ENCODE measurements at places on chromosomes 2 and 18.

GRCh38 chr2:176414641-176415040, 145.4 kb downstream of the MTX2 start:
- DNase-seq = no peak

DNA sequence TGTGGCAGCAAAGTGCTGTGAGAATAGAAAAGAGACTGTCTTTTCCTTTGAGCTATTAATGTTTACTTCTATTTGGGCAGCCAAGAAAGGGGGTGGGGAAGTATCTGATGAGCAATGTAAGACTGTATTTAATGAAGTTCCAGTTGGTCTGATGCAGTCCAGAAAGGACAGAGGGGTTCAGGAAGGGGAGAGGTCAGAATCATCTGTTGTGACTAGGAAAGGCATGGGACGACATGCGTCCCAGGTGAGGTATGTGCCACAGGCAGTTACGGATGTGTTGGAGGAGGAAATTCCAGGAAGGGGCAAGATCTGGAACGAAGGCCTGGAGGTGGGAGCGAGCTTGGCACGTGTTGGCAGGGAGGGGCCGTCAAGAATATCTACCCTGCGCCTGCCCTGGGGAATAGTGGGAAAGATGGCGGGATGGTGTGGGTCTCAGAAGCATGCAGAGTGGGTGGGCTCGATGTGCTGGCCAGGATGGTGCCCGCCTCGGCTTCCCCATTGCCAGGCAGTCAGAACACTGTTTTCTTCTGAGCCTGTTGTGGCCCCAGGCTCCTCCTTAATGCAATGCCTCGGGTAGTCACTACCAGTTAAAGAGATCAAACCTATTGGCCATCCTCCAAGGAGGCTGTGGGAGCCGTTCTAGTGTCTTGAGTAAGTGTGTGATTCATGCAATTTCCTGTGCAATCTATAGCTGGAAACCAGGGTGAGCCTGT, 57.8 kb upstream of the TXNDC2 start:
- no peak for DNase-seq

- DNase-seq = no peak
Measured at GRCh38 chr2:198297350-198297749, 493.0 kb downstream of the PLCL1 start.

DNA sequence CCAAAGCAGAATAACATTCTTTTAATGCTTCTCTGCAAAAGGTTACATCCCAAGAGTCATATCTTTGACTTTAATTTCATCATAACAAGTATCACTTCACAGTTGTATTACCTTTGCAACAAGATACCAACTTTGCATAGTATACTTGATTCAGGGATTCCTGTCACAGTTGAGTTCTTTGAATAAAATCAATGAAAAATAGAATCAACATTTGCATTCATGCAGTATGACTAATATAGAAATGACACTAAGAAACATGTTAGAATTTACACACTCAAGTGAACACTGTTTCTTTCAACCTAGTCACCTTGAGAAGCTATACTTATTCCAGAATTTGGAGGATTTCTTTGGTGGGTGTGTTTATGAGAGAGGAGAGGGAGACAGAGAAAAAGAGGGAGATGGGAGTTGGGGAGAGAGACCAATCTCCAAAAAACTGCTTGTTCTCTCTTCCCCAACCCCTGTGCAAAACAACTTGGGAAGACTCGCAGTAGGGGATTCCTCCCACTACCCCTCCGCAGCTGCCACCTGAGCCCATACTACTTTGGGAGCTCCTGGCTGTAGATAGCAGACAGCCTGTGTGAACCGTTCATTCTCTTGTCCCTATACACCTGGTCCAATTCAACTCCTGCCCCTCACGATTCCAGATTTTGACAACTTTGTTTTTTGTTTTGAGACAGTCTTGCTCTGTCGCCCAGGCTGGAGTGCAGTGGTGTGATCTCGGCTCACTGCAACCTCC, 57.7 kb downstream of the PELI1 start:
- no peak for DNase-seq

GRCh38 chr2:166802475-166802874, 85.8 kb upstream of the XIRP2 start:
- DNase-seq = no peak

DNA sequence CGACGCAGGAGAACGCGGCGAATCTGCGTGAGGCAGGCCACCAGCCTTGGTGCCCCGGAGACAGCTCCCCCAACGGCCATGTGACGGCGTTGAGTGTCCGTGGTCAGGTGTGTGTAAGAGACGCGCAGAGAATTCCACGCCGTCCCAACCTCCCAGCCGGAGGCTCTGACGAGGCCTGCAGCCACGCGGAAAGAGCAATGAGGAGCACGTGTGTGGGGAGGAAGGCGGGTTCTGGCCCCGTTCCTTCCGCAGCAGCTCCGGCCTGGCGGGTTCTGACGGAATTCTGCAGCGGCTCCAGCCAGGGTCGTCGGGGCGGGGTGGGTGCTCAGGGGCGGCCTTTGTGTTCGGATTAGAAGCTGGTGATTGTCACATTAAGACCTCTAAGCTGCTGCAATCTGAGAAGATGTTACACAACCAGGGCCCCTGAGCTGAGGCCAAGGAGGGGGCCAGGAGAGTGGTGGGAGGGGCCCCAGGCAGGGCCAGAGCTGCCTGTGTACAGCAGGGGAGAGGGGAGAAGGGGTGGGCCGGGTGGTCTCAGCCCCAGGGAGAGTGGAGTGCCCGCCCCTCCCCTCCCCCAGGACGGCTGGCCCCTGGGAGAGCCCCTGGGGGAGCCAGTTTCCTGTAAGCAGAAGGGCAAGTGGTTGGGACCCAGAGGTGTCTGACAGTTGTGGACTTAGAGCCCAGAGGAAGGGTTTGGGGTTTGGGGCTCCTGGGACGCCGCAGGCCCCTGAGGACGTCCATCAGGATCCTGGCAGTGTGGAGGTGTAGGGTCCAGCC, 5.1 kb upstream of the GAL3ST2 start:
- peak; percentile 98 for DNase-seq

DNA sequence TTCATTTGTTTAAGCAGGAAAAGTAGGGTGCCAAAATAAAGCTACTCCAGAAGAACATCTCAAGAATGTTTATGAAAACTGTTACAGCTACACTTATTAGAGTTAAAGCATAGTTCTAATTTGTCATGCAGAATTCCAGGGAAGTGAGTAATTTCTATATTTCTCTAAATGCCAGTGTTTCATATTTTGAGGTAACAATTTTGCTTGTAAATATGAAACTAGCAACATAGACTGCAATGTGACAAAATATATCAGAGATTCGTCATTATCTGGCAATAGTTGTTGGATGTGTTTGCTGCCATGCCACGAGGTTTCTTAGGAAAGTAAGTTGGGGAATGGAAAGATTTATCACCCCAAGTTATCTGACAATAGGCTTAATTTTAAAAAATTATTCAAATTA, 424.1 kb upstream of the ZEB2 start:
- DNase-seq = no peak

GRCh38 chr18:10965119-10965518, 184.2 kb downstream of the PIEZO2 start:
- no peak for DNase-seq

DNA sequence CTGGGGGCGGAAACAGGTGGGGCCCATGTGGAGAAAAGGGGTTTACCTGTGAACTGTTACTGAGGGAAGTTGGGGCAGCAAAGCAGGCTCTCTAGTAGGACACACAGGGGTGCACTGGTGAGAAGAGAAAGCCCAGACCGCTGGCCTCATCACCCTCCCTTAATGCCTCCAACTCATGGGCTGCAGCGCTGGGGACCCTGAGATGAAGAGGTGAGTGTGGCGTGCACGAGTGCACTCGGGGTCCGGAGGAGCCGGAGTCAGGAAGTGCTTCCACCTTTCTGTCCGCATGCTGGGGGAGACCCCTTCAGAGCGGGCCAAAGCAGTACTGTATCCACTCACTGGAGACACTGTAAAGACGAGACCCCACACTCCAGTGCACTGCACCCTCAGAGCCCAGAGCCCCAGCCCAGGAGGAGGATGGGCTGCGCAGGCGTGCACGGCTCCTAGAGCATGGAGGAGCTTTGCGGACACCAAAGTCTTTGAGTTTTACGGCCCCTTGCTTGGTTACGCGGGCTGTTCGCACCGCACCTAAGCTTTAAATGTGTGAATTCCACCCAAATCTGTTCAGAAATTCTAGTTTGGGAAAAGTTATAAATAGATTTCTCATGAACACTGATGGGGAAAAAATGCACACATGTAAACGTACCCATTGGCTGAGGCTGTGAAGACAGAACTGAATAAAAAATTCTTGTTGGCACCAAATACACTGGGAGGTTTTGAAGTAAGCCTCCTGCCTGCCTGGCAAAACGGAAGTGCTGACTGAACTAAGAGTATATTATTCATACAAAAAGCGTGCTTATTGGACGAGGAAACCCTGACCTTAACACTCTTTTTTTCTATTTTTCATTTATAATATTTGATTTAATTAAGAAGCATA, 45.4 kb upstream of the PPP4R1 start:
- DNase-seq = no peak

DNA sequence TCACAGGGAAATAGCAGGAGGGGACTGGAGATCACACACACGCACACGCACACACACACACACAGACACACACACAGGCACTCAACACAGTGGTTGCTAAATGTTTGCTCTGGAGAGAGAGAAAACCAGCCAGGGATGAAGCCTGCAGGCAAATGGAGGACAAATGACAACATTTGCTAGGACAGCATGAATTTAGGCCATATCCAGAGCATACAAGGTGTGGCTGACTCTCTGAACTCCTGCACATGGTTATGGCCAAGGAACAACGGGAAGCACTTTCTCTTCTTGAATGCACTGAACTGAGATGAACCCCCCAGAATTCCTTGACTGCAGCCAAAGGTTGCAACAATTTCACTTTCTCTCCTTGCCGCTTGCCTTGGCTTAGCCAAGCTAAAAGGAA, 230.0 kb upstream of the RASGRP3 start:
- DNase-seq = no peak

DNA sequence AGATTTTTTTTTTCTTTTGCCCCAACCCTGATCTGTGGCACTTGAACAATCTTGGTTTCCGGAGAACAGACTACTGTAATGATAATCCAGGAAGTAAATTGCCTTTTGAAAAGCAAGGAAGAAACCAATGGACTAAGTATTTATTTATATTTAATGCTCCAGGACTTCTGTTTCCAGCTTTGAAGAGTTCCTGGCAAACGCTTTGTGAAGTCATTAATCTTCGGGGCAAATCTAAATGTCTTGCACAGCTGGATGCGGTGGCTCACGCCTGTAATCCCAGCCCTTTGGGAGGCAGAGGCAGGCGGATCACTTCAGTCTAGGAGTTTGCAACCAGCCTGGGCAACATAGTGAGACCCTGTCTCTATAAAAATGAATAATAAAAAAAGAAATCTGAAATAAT, 135.1 kb upstream of the GATA6 start:
- no peak for DNase-seq

DNA sequence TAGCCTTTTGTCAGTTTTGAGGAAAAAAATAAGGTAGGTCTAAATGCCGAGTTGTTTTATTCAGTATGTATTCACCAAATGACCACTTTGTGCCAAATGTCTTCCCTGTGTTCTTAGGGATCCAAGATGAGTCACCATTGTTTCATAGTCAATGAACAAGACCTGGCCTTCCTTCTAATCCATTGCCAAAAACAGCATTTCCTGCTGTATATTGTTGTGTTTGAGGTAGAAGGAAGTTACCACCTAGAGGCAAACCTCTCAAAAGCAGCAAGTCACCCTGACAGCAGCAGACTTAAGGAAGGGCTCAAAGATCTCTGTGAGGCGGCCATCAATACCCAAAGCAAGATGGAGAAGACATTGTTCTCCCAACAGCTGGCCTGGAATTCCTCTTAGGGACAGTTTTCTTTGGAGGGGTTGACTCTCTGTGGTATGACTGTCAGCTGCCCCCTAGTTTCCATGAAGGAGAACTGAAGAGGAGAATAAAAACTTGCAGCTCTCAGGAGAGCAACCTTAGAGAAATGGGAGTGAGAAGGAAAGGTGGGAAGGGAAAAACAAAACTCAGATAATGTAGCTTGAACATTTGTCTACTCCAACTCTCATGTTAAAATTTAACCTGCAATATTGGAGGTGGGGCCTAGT, 328.3 kb downstream of the LRATD1 start:
- no peak for DNase-seq

GRCh38 chr18:24219561-24220317, 80.9 kb downstream of the CABYR start:
- DNase-seq = no peak

DNA sequence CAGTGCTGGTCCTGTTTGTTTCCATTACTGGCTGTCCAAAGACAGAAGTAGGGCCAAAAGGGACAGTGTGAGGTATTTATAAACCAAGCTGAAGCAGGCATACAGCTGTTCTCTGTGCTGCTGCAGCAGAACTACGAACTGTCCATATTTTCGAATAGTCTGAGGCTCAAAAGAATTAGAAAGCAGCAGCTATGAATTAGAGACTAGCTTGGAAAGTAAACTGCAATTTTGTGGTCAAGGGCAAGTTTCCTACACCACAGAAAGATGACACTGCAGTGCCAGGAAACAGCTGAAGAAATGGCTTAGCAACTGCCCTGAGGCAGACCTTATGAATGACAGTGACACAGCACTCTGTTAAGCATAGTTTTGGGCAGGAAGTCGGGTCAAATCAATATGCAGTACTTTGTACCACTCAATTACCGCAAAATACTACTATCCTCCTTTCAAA, 125.3 kb downstream of the TMEM131 start:
- DNase-seq = no peak

GRCh38 chr2:130766711-130767407, 11.5 kb downstream of the AMER3 start:
- no peak for DNase-seq

DNA sequence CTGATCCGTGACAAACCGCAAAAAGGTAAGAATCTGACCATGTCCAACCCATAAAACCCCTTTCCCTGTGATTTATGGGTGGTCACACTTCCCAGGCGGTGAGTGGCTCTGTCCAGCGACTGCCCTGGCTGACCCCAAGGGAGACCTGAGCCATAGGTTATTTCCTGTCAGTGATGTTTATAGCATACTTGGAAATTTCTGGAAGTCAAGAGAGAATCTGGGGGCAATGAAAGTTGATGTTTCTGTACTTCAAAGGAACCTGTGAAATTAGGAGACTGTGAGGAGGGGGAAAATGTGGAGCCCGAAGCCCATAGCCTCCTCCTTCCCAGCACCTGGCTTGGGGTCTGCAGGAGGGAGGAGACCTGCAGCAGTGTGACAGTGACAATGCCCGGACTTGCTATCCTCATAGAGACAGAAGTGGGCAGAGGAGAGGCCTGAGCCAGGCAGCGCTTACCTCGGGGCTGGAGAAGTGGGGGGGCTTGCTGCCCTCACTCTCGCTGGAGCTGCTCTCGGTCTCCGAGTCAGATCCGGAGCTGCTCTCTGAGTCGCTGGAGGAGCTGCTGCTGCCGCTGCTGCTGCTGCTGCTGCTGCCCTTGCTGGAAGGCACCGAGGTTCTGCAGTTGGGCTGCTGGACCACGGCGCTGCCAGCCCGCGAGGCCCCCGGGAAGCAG, 111.3 kb upstream of the REV1 start:
- no peak for DNase-seq

All from D721Med (cell line).